ENCODE measurements at places on chromosomes 2 and 18.
A peak's percentile ranks its signal among the peaks of the same experiment; 100 is the strongest.

DNA sequence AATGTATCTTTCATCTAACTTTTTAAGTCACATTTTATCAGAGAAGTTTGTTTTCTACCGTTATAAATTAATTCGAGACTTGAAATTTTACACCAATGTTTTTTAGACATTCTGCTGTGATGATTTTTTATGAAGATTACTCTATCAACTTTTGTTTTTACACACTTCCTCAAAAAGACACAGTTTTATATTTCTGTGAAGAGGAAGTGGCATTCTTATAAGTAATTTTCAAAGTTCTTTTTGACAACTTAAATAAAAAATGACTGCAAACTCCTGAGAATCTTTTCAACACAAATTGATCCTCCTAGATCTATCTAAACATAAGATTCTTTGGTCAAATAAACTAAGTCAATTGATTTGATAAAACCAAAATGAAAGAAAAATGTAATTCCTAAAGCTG lies 13.7 kb downstream of the ANKRD44 start:
- DNase-seq: no peak

DNA sequence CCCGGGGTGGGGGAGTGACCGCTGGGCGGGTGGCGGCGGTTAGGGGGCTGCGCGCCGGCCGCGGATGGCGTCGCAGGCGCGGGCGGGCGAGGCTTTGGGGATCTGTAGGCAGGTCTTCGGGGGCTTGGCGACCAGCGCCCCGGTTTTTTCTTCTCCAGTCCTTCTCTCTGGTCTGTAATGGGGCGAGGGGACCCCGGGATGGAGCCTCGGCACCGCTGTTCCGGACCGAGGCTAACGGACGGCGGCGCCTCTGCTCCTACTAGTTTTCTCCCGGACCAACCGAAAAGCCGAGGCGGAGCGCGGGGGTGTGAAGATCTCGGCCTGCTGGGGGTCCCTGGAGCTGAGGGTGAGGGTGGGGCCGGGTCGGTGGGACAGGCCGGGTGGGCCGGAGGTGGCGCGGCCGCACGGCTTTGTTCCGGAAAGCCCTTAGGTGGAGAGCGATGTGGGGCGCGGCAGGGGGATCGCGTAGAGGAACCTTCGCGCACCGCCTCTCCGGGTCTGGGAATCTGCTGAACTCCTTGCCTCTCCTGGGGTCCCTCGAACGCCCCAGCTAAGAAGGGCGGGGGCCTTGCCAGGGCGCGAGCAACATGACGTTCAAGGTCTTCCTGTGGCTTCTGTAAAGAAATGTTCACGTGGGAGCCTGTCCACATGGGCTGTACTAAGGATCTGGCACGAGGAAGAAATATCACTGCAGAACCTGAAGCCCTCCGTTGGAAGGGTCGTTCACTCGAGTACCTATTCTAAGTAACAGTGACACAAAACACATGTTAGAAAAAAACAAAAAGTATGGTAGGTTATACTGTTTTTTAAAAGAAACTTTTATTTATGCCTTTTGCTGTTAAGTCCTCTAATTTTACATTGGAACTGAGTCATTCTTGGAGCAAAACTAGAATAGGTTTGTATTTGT lies 861 bp downstream of the SLC39A10 start:
- peak; percentile 25 for DNase-seq

GRCh38 chr2:99636144-99637034 lies 146.6 kb upstream of the REV1 start:
- no peak for DNase-seq

- DNase-seq: no peak
Observed at GRCh38 chr2:19643117-19643518, 258.7 kb downstream of the TTC32 start.

GRCh38 chr2:167692191-167692590 lies 555.2 kb downstream of the STK39 start:
- DNase-seq: no peak

GRCh38 chr18:6010284-6010683 lies 115.0 kb upstream of the TMEM200C start:
- no peak for DNase-seq

DNA sequence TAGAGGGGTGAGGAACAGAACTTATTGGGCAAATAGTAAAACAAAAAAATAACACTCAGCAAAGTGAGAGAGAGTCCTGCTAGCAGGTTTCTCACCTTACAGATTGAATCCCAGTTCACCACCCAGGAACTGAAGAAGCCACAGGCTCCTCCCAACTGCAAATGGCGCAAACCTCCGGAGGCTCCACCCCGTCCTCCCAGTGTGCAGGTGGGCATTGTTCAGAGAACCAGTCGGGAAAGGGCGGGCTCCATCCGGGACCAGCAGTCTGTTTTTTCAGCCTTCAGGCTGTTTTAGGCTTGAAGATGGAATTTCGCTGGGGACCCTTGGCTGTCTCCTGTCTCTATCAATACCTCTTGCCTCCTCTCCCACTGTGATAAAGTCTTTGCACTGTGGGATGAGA lies 317.5 kb downstream of the PARD3B start:
- no peak for DNase-seq

DNA sequence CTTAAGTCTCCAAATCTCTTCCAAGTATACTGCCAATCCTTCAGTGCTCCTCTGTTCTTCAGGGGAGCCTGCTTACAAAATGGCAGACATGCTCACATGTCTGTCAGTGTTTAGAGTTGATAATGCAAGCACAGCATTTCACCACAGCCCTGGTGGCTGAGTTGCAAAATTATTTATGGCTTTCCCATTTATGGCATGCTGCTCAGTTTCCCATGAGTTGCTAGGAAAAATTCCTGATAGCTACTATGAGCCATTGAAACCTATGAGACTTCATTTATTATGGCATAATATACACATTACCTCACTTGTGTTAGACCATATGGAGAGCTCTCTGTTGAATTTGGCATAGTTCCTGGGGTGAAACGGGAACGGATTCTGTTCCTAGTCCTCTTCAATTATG lies 448.7 kb upstream of the TCF4 start:
- DNase-seq: no peak

GRCh38 chr2:176234156-176234555 lies 35.1 kb upstream of the MTX2 start:
- DNase-seq: no peak

- no peak for DNase-seq
Observed at GRCh38 chr2:69483696-69484095, 46.5 kb upstream of the NFU1 start.

- DNase-seq: no peak
Observed at GRCh38 chr2:11159574-11160170, 4.4 kb downstream of the SLC66A3 start.

DNA sequence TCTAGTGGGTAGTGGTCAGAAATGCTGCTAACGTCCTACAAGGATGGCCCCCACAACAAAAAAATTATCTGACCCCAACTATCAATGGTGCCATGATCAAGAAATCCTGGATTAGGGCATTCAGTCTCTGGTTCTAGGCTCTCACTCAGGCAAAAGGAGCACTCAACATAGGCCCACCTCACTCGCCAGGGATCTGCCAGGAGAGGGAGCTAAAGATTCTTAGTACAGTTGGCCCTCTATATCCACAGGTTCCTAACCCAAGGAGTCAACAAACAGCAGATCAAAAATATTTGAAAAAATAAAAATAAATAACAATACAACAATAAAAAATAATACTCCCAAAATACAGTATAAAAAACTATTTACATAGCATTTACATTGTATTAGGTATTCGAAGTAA lies 10.0 kb downstream of the SLC4A5 start:
- DNase-seq: no peak

GRCh38 chr2:240711701-240712100 lies 20.0 kb downstream of the AQP12A start:
- no peak for DNase-seq

DNA sequence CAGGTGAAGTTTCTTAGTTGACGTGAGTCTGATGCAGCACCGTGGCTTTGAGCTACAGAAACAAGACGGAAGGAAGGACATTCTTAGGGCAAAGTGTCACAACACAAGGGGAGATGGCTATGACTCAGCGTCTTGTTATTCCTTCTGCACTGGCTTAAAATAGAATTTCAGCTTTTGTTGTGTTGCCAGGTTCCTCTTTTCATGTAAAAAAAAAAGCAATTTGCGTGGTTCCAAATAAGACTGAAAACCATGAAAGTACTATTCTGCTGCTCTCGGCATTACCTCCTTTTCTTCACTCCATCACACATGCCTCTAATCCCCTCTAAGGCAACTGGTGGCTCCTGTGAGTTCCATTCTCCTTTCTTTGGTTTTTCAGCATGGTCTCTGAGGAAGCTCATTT lies 150.1 kb downstream of the ANTXR1 start:
- DNase-seq: peak; percentile 59

DNA sequence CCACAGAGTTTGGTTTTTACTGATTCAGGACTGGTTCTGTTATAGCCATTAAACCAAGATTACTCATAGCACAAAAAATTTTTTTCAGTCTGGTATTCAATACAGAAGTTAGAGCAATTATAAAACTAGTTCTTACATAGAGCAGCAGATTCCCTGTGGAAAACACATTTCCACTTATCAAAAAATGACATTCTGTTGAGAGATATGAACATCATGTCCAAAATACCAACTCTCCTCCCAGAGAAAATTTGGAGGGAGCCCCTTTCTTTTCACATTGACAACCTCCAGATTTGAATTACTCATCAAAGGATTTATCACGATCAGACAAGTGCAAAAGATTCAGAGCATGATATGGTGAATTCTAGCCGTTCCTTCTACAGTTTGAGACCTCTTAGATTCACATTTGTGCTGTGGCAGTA lies 126.8 kb upstream of the SERPINE2 start:
- DNase-seq: no peak

GRCh38 chr2:5954509-5954908 lies 262.3 kb downstream of the SOX11 start:
- DNase-seq: no peak

DNA sequence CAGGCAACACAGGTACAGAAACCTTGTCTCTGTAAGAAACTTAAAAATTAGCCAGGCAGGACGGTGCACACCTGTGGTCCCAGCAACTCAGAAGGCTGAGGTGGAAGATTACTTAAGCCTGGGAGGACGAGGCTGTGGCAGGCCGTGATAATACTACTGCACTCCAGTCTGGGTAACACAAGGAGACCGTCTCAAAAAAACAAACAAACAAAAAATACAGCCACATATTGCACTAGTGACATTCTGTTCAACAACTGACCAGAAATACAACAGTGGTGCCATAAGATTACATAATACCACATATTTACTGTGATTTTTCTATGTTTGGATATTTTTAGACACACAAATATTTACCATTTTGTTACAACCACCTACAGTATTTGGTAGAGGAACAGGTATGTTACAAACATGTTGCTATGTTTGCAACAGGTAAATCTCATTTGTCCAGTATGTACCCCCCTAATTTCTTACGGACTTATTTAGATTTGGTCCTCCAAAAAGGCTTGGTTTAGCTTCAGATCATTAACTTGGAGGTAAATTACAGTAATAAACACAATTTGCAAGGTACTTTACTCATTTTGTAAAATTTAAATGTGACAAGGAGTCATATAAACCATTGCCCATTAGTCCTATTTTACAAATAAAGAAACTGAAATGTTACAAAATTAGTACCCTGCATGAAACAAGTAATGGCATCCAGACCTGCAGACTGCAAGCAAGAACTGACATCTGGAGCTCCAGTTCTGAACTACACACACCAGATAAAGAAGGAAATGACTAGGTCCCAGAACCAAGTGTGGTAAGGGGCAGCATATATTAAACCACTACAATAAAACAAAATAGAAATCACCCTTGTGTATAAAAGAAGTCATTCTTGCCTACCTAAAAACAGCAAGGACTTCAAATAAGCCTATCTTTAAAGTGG lies 36.8 kb downstream of the TRIP12 start:
- no peak for DNase-seq

DNA sequence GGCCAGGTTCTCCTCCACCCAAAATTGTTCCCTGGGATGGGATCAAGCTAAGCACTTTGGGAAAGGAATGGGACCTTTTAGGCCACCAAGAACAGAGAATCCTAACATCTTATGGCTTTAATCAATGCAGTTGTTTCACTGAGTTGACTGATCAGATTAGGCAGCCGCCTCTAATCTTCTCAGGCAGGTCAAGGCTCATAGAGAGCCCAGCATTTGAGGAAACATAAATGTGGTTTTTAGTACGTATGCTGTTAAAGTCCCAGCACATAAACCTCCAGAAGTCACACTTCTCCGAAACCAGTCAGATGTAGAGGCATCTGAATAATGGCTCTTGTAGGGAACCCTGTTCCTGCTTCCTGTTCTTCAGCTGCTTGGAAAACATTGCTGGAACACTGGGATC lies 99.5 kb upstream of the RMDN2 start:
- no peak for DNase-seq

- DNase-seq: no peak
Observed at GRCh38 chr2:163255086-163255485, 416.5 kb upstream of the KCNH7 start.

GRCh38 chr18:7338846-7339245 lies 108.0 kb downstream of the LRRC30 start:
- DNase-seq: no peak

DNA sequence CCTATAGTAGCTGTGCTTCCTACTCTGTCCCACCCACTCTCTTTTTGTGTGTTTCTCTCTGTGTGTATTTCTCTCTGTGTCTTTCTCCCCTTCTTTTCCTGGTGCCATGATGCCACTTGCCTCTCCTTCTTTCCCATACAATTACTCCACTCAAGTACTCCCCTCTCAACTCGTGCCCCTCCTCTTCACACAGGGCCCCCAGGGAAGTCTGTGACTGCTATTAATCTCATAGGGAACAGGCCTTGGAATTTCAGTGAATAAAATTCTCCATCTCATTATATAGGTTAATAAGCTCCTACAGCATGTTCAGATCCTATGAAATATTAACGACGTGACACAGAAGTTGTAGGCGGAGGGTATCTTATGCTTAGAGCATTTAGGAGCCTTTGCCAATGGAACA lies 205.9 kb upstream of the EPHA4 start:
- DNase-seq: no peak

DNA sequence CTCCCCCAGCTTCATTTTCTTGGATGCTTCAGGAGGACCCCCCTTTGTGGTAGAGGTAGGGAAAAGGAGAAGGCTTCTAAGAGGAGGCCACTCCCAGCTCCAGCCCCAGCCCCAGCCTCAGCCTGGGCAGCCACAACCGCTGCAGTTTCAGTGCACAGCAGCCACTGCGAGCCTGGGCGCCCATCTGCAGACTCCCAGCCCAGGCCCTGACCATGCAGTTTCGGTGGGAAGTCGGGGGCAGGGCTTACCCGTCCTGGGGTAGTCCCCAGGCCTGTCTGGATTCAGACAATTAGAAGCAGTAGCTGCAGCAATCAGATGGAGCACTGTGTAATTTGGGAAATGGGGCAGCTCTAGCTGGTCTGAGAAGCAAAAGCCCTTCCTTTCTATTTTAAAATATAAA lies 28.6 kb downstream of the ITM2C start:
- no peak for DNase-seq

DNA sequence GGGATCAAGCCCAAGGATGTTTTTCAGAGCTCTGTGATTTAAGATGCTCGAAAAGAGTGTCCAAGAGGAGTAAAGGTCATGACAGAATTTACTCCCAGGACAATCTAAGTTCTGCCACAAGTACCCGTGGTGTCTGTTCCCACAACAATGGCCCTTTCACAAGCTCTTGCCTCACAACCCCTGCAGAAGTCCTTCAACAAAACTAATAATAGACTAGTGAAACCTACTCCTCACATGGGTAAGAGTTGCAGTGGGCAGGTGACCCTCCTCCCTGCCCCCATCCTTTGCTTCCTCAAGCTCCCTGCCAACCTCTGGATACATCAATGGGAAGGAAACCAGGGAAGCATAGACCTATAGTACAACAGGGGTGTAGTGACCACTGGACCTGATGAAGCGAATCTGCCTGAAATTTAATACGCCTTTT lies 34.9 kb downstream of the PTCD3 start:
- no peak for DNase-seq

GRCh38 chr18:27956001-27956640 lies 220.8 kb downstream of the CDH2 start:
- DNase-seq: no peak
